ENCODE measurements at places on chromosomes 2 and 18.

DNA sequence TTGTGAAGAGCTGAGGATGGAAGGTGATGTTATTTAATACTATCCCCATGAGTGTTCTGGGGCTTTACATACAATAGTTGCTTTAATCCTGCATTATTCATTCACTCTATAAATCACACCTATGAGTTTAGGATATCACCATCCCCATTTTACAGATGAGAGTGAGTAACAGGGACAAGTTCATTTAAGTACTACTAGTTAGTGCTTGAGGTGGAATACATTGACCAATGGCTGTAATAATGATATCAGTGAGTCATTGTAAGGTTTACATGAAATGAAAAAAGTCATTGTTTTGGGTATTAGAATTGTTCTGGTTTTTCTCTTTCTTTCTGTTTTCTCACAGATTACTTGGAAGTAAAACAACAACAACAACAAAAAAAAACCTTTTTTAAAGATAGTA lies 42.5 kb downstream of the TANC1 start:
- no peak overlapping the region for H3K27ac ChIP-seq
- H3K36me3 ChIP-seq: peaks cover 1% of the 10 kb centered on the region
- no peak overlapping the region for H3K4me3 ChIP-seq
- peaks cover 2% of the 10 kb centered on the region for H3K27me3 ChIP-seq

- H3K36me3 ChIP-seq: no peaks in the 10 kb centered on the region
- no peak for DNase-seq
- H3K27ac ChIP-seq: no peak overlapping the region
These were observed 217.1 kb upstream of the SLC35G4 start for GRCh38 chr18:11392292-11392691.

GRCh38 chr2:64018701-64019082 lies 536 bp downstream of the VPS54 start:
- H3K4me1 ChIP-seq: peaks cover 46% of the 10 kb centered on the region
- peaks cover 15% of the 10 kb centered on the region for H3K36me3 ChIP-seq
- no peaks in the 10 kb centered on the region for H3K27me3 ChIP-seq

DNA sequence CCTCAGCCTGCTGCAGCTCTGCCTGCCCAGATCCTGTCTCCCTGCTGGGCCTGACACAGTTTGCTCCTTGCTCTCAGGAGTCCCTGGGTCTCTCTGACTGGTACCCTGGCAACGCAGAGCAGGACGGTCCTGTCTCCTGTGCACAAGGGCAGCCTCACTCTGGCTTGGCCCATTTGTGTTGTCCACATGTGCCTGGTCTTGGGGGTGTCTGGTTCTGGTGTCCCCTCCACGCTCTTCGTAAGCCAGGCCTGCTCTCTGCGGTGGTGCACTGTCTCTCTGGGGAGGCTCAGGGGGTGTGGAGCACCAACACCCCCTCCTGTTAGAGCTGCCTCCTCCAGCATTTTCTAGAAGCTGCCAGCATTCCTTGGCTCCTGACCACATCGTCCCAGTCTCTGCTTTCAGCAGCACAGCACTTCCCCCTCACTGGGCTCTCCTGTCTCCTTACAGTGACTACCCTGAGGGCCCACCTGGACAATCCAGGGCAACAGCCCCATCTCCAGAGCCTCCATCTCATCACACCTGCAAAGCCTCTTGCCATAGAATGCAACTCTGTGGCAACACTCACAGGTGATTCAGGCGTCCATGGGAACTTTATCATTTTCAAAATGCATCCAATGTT lies 235.6 kb upstream of the HS6ST1 start:
- no peaks in the 10 kb centered on the region for H3K4me1 ChIP-seq
- no peak overlapping the region for H3K4me3 ChIP-seq
- no peaks in the 10 kb centered on the region for H3K36me3 ChIP-seq
- no peak overlapping the region for H3K27ac ChIP-seq
- no peak for DNase-seq

DNA sequence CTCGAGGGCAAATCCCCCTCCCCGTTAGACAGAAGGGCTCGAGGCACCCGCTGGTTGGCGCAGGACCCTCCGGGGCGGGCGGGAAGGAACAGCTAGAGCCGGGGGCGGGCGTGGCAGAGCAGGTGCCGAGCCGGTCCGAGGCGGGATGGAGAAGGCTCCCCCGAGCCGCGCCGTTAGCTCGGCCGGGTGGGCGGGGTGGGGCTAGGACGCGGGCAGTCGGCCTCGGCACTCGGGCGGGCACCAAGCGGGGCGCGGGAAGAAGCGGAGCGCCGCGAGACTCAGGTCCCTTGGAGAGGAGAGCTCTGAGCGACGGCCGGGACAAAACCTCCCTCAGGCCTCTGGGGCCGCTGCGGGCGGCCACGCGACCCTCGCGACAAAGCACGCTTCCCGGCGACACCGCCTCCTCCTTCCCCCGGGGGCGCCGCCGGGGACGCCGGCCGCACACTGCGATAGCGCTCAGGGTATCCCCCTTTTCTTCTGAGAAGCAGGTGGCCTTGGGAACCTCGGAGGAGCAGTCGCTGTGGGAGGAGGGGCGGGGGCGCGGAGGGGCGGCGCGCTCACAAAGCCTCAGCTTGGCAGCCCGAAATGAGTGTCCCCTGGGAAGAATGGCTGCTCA lies 721 bp downstream of the FHOD3 start:
- no peaks in the 10 kb centered on the region for H3K4me1 ChIP-seq
- DNase-seq: peak; percentile 35
- peaks cover 40% of the 10 kb centered on the region for H3K27me3 ChIP-seq
- no peaks in the 10 kb centered on the region for H3K36me3 ChIP-seq
- H3K4me3 ChIP-seq: no peak overlapping the region

GRCh38 chr18:58669731-58670378 lies 1.4 kb upstream of the MALT1 start:
- DNase-seq: no peak
- H3K27me3 ChIP-seq: no peaks in the 10 kb centered on the region
- H3K36me3 ChIP-seq: peaks cover 21% of the 10 kb centered on the region
- peak overlapping the region; percentile 85 for H3K27ac ChIP-seq
- H3K4me3 ChIP-seq: peak overlapping the region; percentile 78

GRCh38 chr2:200736646-200737274 lies 75.0 kb upstream of the BZW1 start:
- H3K36me3 ChIP-seq: no peaks in the 10 kb centered on the region
- H3K4me3 ChIP-seq: no peak overlapping the region
- peaks cover 24% of the 10 kb centered on the region for H3K4me1 ChIP-seq
- no peaks in the 10 kb centered on the region for H3K27me3 ChIP-seq
- H3K27ac ChIP-seq: no peak overlapping the region

DNA sequence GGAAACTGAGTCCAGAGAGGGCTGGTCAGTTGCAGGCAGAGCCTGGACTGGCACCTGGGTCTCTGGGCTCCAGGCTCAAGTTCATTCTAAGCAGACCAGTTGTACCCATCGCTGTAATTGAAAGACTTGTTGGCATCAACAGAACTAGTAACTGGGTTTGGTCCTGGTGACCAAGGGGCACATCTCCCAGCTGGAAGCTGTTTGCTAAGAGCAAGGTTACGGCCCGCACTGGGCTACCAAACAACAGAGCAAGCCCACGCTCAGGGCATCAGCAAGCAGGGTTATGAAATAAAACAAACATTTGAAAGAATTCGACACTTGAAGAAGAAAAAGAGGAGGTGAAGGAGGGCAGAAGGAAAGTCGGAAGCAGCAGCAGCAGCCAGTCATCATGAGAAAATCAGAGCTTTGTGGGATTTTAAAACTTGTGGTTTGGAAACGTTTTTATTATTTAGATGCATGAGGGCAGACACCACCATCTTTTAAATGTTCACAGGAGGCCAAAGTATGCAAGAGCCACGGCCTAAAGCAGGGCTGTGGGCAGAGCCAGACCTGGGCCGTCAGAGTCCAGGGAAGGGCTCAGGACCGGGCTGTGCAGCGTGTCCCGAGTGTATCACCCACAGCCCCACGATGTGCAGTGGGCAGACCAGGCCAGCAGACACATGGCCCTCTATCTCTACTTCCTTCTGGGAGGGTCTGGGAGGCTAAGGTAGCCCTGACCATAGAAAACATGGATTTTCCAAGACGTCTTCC lies 220.3 kb downstream of the BCL2 start:
- H3K27me3 ChIP-seq: no peaks in the 10 kb centered on the region
- H3K27ac ChIP-seq: peak overlapping the region; percentile 22
- peaks cover 42% of the 10 kb centered on the region for H3K4me1 ChIP-seq

- H3K4me3 ChIP-seq: no peak overlapping the region
- H3K27me3 ChIP-seq: no peaks in the 10 kb centered on the region
- DNase-seq: no peak
- peaks cover 67% of the 10 kb centered on the region for H3K4me1 ChIP-seq
- peaks cover 47% of the 10 kb centered on the region for H3K36me3 ChIP-seq
These were observed 7.5 kb downstream of the TGFBRAP1 start for GRCh38 chr2:105321875-105322646.

DNA sequence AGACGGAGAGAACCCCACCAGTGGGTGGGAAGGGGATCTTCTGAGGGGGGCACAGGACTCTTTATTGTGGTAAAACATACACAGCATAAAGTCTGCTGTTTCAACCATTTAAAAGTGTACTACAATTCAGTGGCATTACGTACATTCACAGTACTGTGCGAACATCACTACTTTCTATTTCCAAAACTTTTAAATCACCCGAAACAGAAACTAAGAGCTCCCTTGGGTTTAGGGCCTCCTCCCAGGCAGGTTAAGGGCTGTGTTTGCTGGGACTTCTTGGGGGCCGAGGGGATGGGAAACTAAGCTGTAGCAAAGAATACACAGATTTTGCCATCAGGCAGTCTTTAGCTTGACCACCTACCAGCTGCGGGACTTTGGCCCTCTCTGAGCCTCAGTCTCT lies 242.0 kb downstream of the HAUS1 start:
- no peak for DNase-seq
- no peaks in the 10 kb centered on the region for H3K27me3 ChIP-seq
- H3K27ac ChIP-seq: no peak overlapping the region
- H3K4me3 ChIP-seq: no peak overlapping the region
- peaks cover 19% of the 10 kb centered on the region for H3K4me1 ChIP-seq

GRCh38 chr2:72024451-72025175 lies 123.0 kb downstream of the CYP26B1 start:
- H3K36me3 ChIP-seq: no peaks in the 10 kb centered on the region
- DNase-seq: peak; percentile 7
- H3K4me1 ChIP-seq: no peaks in the 10 kb centered on the region

DNA sequence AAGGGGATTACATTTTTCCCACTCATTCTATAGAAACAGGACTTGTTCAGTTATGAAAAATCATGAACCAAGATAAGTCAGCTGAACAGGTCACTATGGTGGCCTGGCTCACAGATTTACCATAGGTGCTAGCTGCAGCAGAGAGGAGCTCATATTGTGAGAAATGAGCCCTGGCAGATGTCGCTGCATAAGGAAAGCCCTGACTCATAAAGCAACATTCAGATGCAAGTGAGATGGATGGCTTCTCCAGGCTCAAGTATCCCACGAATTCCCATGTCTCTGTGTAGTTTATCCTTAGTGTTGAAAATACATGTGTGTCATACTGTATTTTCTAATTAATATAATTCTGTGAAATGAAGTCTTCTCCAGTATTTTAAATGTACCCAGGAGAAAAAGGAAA lies 115.0 kb upstream of the LHCGR start:
- no peaks in the 10 kb centered on the region for H3K36me3 ChIP-seq
- H3K4me1 ChIP-seq: no peaks in the 10 kb centered on the region
- peaks cover 3% of the 10 kb centered on the region for H3K27me3 ChIP-seq
- no peak overlapping the region for H3K27ac ChIP-seq
- no peak overlapping the region for H3K4me3 ChIP-seq

DNA sequence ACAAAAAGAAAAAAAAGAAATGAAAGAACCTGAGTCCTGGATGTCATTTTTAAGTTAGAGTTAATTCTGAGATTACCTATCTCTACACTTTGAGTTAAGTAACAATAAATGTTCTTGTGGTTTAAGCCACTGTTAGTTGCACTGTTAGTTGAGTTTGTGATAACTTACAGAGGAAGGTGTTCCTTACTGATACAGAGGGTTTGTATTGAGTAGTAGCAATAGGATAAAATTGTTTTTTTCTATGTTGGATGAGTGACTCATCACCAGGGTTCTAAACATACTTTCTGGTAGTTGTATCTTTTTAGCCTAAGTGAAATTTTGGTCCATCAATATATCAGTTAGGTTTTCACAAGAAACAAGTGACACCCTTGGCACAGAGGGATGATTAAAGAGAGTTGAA lies 4.0 kb upstream of the LCLAT1 start:
- no peak for DNase-seq
- H3K36me3 ChIP-seq: peaks cover 13% of the 10 kb centered on the region
- H3K27ac ChIP-seq: no peak overlapping the region
- no peaks in the 10 kb centered on the region for H3K27me3 ChIP-seq

Data from activated T-cell treated with anti-CD3 and anti-CD28 coated beads, Interleukin-2, amount 50 U/mL, for 24 hours (primary cell).